Caco-2 (cell line): ENCODE measurements at places on chromosomes 4 and X. TPM values are rescaled to one million over a fixed set of nuclear protein-coding genes. Genes with fewer than 3 reads are reported as not detected.

Gene VEGFC
- total RNA-seq, result not detected in 2 replicates

GRCh38 chr4:54395013-54395527, 166.0 kb downstream of the PDGFRA start:
- no peak for DNase-seq

- no peak for DNase-seq
Measured at GRCh38 chr4:75637176-75637575, 6.8 kb upstream of the CDKL2 start.

DNA sequence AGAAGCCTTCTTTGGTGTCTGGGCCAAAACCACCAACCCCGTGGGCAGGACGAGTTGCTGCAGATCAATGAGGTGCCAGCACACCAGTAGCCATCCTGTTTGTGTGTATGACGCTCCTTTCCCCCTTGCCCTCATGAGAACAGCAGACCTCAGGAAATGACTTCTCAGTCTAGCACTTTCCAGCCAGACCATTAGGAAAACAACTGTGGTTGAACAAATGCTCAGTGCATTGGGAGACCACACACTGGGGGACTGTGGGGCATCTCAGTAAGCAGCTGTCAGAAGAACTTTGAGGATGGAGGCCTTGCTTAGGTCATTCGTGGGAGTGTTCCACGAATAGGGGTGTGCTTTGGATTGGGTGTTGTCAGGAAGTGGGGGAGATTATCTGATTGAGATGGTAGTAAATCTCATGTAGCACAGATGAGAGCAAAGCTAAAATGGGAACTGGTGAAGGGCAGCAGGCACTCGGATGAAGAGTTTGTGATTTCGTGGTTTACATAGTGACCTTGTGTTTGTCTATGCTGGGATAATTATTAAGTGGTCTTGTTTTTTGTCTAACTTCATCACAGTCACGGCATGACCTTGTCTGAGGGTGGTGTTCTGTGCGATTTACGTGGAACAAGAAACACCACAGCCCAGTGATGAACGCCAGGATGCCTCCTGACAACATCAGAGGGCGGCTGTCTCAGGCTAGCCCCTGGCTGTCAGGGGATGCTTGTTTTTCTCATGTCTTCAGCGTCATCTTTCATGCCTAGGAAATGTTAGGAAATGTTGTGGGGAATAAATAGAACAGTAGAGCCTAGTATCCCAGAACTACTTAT, 70.1 kb downstream of the USP46 start:
- no peak for DNase-seq

GRCh38 chr4:25446611-25447010, 69.5 kb downstream of the ANAPC4 start:
- DNase-seq, result no peak

DNA sequence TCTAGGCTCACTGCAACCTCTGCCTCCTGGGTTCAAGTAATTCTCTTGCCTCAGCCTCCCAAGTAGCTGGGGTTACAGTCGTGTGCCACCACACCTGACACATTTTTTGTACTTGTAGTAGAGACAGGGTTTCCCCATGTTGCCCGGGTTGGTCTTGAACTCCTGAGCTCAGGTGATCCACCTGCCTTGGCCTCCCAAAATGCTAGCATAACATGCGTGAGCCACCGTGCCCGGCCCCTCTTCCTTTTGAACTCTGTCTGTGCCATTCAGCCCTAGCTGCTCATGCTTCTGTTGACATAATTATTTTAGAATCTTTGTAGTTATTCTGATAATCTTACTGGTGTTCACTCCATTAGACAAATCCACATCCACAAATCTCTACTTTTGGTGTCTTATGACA, 1231.3 kb upstream of the ADGRL3 start:
- no peak for DNase-seq

DNA sequence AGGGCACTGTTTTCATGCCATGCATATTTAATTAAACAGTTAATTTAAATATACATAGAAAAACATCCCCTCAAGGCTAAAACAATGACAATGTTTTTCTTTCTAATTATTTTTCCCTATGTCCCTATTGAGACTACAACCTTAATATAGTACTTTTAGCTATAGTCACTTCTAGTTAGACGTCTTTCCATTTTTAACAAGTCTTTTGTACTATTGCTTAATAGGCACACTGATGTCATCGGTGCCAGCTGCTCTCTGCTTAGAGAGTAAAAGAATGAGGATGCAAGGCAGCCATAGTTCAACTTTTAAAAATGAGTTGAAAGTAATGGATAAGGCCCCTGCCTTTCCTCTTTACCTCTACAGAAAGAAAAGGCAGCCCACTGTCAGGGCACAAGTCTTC, 191.1 kb downstream of the KCTD8 start:
- DNase-seq, result no peak

DNA sequence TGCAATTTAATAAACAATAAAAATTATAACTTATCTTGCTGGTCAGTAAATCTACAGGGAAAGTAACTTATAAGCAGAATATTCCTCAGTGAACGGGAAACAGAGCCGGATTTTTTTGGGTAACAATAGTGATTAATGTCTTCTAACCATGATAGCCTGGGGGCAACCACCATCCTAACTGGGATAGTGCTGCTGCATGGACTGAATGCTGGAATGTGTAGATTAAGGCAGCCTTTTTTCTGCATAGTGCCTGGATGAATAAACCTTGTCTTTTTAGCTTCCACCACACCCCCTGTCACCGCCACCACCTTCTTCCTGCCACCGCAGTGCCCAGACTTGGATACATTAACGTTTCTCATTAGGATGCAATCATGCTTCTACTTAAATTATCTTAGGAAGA, 83.6 kb upstream of the LNX1 start:
- DNase-seq, result no peak

DNA sequence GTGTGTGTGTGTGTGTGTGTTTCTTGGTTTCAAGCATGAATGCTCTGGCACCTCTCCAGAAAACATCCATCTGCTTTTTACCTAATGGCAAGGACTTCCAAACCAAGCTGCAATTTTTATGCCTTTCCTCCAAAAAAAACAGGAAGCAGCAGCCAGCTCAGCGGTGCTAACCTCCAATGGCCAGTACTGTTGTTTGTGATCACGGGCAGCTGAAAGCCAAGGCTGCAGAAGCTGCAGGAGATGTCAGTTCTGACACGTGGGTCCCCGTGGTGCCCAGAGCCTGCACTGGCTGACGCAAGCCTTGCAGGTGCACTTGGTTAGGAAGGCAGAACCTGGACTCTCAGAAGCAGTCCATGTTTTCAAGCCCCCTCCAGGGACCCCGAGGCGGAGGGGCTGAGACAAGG, 313.6 kb upstream of the DDX53 start:
- DNase-seq, result no peak
